ENCODE measurements at places on chromosomes 11 and 22.

DNA sequence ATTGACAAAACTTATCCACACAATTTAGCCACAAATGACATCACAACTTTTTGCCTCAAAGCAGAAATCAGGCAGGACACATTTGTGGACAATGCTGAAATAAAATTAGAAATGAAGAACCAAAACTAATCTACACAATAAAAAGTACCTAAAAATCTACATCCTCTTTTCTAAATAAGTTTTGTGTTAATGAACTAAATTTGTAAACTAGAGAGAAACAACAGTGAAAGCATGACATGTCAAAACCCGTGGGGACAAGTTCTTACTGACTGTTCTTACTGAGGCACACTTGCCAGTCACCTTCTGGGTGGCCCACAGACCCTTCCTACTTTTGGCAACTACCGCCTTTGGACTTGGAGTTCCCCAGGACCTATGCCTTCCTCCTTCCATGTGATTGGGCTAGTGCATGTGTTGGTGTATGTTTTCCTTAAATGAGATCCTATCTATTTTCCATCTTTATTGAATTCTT is 60.7 kb upstream of the MUC15 start:
- DNase-seq: no peak

- DNase-seq: no peak
These were observed 11.1 kb downstream of the SIPA1 start for GRCh38 chr11:65648997-65649493.

- no peak for DNase-seq
These were observed 127.1 kb upstream of the OR9Q1 start for GRCh38 chr11:57896361-57897145.

- no peak for DNase-seq
These were observed 758.5 kb upstream of the CCDC90B start for GRCh38 chr11:84044706-84045105.

GRCh38 chr11:113351480-113351879 is 36.1 kb upstream of the ANKK1 start:
- DNase-seq: no peak

DNA sequence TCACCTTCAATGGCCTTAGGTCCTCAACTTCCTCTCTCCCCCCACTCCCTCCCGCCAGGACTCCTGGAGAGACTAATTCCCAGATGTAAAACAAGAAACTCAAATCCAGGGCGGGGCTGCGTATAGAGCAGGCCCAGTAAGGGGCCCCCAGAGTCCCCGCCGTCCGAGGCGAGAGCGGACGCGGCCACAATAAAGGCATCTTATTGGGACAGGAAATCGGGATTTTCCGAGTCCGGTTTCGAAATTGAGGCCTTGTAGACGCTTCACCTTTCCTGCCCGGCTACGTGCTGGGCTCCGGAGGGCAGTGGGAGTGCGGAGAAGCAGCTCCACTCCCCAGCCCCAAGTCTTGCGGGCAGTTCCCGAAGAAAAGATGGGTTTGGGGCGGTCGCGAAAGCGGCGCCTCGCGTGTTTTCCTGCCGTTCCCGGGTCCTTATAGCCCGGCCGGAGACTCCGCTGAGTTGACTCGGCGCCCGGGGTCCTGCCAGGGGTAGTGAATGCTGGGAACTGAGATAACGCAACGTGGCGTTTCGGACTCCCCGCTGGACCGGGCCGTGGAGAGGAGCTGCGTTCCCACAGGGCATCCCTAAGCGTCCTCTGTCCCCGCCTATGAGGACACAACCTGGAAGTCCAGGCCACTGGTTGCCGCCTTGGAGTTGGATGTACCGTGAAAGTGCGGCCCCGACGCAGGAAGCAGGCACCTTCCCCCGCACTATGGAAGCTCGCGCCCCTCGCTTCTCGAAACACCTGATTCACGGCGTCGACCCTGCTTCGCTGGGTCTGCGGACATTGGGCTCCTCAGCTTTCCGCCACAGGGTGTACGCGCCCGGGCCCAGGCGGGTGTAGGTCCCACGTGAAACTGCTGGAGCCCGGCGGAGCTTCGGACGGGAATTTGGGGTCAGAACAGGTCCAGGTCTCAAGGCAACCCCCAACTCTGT is 4.8 kb upstream of the CHRM1 start:
- DNase-seq: no peak

GRCh38 chr11:64226507-64227051 is 505 bp downstream of the NUDT22 start:
- peak; percentile 29 for DNase-seq

- DNase-seq: no peak
These were observed 665.4 kb downstream of the METTL15 start for GRCh38 chr11:28773606-28774005.

GRCh38 chr11:64903291-64903833 is 13.6 kb downstream of the ATG2A start:
- no peak for DNase-seq

DNA sequence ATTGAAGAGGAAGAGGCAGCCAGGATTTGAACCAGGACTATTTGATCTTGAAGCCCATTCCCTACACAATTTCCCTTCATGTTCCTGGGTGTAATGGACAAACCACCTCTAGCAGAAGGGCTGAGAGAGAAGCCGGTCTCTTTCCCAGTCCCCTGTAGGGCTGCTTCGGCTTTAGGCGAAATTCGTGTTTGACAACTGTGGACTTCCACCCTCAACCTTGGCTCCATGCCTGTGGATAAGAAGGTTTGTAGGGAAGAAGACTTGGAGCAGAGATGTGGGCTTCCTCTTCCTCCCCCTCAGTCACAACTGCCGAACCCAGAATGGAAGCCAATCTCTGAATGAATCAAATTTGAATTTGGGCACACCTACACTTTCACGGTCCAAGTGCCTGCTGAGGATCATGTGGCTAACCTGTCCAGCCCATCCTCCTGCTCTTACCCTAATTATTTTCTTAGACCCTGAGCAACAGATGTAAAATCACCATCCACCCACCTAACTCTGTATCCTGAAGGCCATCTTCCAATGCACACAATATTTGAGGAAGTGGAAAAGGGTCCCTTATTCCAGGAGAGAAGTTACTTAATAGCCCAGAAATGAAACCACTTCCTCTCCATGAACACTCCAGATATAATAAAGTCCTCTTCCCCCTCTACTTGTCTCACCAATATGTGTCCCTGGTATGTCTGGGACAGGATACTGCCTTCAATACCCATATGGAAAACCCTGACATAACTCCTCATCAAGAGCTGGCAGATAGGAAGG is 10.1 kb upstream of the SCN2B start:
- no peak for DNase-seq

DNA sequence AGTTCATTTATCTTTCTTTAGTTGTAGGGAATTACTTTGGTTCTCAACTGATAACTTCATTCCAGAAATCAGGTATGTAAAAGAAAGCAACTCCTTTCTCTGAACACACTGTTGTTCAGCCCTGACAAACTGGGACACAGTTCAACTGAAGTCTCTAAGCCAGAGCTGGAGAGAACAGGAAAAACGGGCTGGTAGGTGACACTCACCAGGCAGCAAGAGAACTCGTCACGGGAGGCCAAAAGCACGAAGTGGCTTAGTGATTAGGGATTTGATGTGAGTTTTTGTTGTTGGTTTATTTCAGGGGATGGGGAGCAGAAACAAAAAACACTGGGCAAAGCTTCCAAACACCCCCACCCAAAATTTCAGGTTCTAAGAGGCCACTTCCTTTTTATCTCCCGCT is 54.1 kb downstream of the MYH9 start:
- no peak for DNase-seq

DNA sequence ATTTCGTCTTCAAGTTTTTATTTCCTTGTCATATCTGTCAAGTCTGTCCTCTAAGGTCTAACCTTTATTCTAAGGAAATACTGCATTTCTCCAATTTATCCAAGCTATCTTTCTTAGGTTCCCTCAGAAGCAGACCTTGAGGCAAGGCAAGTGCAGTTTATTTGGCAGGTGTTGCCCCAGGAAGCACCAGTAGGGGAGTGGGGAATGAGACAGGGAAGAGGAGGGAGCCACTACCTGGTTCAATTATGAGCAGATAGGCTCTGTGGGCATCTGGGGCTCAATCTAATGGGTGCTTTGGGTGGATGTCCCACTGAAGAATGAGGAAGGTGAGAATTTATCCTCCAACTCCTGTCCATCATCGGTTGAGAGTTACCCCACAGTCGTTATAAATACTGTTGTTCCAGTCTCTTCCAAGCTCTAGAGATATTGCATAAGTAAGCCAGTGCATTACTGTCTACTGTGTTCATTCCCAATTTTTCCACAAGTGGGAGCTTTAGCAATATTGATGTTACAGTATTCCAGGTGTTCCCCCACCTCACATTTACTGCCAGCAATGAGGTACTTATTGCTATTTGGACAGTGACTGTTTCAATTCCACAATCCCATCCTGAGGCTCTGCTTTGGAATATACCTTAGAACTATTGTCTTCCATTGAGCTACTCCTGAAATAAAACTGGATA is 154.9 kb upstream of the CEP126 start:
- no peak for DNase-seq

DNA sequence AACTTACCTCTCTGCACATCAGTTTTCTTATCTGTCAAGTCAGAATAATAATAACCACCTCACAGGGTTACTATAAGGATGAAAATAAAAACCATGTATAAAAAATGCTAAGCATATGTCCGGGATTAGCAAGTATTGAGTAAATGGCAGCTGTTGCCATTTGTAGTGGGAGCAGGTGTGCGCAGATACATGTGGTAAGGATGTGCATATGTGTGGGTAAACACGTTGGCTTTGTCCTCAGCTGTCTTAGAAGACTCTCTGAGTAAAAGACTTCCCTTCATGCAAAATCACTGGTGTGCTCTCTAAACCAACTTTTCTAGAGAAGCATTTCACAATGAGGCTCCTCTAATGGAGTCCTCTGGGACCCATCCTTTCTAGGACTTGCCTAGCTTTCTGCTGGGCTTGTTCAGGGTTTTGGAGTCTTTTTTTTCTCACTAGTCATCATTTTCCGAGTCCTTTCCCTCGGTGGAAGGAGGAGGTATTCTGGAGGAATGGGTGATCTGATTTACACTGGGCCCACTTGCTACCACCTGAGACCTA is 62.4 kb downstream of the NELL1 start:
- DNase-seq: no peak
